ENCODE measurements at places on chromosomes 16 and 17.
A peak's percentile ranks its signal among the peaks of the same experiment; 100 is the strongest.

GRCh38 chr17:74373838-74374606 lies 6.7 kb downstream of the GPR142 start:
- no peak for DNase-seq

- DNase-seq = no peak
Observed at GRCh38 chr17:2386400-2387085, 14.3 kb downstream of the MNT start.

- DNase-seq = no peak
Observed at GRCh38 chr17:5705876-5706576, 121.7 kb upstream of the NLRP1 start.

DNA sequence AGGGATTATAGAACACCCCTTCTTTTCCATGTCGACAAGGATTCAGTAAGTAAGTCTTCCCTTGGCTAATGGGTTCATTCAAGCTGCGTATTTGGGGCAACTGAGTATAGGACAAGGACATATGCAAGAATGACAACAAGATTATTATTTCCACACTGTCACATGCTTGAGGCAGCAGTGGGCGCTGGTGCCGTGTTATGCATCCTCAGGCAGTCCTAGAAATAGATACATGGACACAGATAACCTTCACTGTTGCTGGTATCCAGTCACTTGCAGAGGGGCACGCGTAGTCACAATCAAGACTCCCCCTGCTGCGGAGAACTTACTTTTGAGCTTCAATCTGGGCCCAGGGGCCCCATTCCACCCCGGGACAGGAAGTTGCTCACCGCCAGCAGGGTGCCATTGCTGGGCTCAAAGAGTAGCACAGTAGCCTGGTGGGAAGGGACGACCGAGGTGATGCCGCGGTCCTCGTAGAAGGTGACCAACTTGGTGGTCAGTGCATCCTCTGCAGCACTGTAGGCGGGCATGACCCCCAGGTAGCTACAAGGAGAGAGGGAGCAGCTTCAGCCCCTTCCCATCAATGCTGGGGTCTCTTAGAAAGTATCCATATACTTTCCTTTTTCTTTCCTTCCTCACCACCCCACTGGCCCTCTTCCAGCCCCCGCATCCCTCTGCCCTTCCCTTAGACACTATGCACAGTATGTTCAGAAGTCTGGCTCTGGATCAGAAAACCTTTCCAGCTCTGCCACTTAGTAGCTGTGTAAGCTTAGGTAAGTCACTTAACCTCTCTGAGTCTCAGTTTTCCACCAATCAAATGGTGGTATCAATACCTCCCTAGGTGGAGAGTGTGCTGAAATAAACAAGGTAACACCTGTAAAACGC lies 804 bp downstream of the CRYM start:
- no peak for DNase-seq

DNA sequence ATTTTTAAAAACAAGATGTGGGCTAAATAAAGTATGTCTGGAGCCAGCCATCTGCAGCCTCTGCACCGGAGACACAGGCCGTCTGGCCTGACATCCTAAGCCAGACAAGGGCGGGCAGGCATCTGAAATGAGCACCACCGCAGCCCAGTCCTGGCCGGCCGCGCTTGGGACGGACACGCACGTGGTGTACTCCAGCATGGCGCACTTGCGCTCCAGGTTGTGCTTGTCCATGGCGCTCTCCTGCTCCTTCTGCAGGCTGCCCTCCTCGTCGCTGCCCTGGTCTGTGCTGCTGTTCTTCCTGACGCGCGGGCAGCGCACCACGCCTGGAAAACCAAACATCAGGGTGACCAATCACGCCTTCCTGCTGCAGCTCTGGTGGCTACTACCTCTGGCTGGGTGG lies 60.3 kb downstream of the GTF3C1 start:
- no peak for DNase-seq

GRCh38 chr16:6558126-6558525 lies 774.5 kb upstream of the RBFOX1 start:
- DNase-seq = no peak

DNA sequence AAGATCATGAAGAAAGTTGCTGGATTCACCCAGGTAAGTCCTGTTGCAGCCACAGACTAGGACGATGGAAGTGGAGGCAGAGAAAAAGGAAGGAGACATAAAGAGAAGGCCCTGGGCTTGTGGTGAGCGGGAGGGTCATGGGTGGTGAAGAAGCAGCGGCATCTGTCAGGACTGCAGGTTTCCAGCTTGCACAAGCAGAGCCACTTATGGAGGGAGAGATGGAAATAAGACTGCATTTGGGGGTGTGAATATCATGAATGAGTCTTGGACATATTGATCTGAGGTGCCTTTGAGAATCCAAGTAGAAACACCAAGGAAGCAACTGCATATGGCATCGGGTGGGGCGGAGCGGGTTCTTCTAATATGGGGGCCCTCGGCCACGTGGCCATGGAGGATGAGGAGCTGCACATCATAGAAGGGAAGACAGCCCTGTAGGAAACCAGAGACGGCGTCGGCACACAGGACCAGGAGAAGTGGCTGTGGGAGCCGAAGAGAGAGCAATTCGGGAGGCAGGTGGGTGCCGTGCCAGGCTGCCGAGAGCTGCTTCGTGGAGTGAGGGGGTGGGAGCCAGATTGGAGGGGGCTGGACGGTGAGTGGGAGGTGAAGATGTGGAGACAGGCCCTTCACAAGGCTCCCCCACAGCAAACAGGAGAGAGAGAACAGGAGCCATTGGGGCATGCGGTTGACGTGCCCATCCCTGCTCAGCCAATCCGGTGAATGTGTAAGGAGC lies 243.5 kb downstream of the GSG1L start:
- no peak for DNase-seq

GRCh38 chr17:32901743-32902142 lies 24.8 kb upstream of the MYO1D start:
- no peak for DNase-seq

GRCh38 chr17:81034168-81034777 lies 678 bp upstream of the BAIAP2 start:
- no peak for DNase-seq

- DNase-seq = no peak
Observed at GRCh38 chr17:27323538-27324215, 29.8 kb downstream of the WSB1 start.

- DNase-seq = no peak
Observed at GRCh38 chr16:82010649-82011048, 621 bp downstream of the SDR42E1 start.

- no peak for DNase-seq
Observed at GRCh38 chr16:66578651-66579531, at the start of gene CMTM2. Gene CMTM2 (plus strand): TSS chr16:66579463. CDS start chr16:66579608, 145 bp downstream.

DNA sequence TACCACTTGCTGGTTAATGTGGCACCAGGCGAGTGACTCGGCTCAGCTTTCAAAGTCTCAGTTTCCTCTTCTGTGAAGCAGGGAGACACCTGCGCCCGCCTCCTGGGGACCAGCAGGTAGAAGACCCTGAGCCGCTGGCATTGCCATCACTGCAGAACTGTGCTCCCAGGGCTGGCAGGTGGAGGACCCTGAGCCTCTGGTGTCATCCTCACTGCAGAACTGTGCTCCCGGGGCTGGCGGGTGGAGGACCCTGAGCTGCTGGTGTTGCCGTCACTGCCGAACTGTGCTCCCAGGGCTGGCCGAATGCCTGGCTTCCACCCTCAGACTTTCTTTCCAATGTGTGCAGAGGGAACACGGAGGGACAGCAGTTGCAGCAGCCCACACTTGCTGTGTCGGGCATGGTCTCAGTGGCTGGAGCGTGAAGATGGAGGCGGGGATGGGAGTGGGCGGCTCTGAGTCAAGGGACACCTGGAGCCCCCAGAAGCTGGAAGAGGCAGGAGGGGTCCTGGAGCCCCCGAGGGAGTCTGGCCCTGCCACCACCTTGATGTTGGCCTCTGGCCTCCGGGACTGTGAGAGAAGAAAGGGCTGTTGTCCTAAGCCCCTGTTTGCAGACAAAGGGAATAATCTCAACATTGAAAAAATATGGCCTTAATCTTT lies 75.8 kb upstream of the METTL9 start:
- no peak for DNase-seq

DNA sequence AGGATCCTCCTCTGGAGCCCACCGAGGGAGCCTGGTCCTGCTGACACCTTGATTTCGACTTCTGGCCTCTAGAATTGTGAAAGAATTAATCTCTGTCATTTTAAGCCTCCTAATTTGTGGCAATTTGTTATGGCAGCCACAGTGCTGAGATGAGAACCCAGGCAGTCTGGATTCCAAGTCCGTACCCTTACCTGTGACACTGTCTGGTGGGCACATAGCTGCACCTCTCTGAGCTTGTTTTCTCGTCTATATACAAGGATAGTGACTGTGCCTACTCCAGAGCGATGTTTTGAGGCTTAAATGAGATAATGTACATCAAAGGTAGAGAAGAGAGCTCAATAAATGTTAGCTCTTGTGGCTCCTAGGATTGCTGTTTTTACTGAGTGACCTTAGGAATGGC lies 128.4 kb upstream of the MPHOSPH6 start:
- DNase-seq = no peak

GRCh38 chr17:73481676-73482075 lies 162.6 kb downstream of the SDK2 start:
- DNase-seq = no peak

- DNase-seq = no peak
Observed at GRCh38 chr17:45940293-45940692, 45.9 kb downstream of the MAPT start.

DNA sequence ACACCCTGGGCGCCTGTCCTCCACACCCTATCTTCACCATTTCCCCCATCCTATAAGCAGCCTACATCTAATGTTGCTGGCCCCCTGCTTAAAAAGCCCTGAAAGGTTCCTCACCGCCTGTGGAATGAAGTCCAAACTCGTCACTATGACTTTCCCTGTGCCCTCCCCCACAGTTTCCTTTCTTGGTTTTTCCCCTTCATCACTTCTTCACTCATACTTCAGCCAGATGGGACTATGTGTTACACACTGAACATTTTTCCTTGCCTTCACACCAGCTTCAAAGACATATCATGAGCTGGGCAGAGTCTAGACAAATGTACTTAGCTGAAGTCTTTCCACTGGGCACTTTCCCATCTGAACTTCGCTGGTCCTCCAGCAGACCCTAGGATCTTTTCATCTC lies 1.5 kb upstream of the MARCHF10 start:
- DNase-seq = no peak

- no peak for DNase-seq
Observed at GRCh38 chr17:72287586-72287985, 166.8 kb downstream of the SOX9 start.

DNA sequence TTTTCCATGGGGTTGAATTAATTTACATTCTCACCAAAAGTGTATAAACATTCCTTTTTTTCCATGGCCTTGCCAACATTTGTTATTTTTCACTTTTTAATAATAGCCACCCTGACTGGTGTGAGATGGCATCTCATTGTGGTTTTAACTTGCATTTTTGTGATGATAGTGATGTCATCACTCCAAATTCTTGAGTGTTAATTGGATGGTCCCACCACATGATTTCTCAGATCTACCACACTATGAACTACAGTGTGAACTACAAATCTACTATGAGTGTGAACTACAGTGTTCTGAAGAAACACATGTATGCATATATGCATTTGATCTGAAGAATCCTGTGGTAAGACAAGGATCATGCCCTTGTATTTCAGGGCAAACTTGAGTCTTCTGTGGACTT lies 340.1 kb downstream of the ABCC12 start:
- no peak for DNase-seq

- no peak for DNase-seq
Observed at GRCh38 chr16:67248401-67249177, at the start of gene SLC9A5. Gene SLC9A5 (plus strand): TSS chr16:67248979. CDS start chr16:67249015, 36 bp downstream.

GRCh38 chr17:54754560-54754959 lies 146.1 kb upstream of the TOM1L1 start:
- DNase-seq = no peak

- no peak for DNase-seq
Observed at GRCh38 chr16:85628265-85628556, 15.1 kb downstream of the GSE1 start.

DNA sequence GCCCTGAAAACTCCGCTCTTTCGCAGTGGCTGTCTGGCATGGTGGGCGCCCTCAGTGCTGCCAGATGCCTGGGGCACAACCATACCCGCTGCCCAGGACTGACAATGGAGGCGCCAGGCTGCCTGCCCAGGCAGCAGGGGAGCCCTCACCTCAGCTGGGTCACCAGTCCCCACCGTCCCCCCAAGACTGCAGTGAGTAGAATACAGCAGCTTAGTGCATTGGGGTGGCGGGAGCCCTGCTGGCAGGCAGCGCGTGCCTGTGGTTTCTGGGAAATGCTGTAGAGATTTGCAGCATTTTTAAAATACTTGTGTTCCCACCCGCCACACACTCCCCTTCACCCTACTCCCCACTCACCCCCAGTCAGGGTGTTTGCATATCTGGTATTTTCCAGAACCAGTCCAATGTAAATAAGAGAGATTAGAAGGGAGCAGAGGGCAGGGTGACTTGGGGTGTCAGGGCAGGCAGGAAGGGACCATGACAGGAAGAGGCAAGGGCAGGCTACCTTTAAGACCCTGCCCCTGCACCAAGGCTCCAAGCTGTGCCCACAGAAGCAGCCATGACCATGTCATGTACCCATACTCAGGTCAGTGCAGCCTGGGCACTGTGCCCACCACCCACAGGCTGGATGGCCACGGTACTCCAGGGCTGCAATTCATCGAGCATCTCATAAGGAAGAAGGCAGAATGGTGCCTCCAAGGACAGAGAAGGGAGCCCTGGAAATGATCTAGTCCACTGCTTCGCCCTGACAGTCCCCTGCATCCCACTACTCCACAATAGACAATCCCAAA lies 21.5 kb downstream of the MYO18A start:
- DNase-seq = no peak

GRCh38 chr17:80169784-80170500 lies at the start of gene CARD14:
Gene CARD14 (plus strand): TSS chr17:80170030. CDS start chr17:80181439, 11,409 bp downstream.
- DNase-seq = peak; percentile 70

- DNase-seq = no peak
Observed at GRCh38 chr17:29617481-29618271, 5.0 kb downstream of the CORO6 start.

- DNase-seq = no peak
Observed at GRCh38 chr17:391850-392249, 39.2 kb upstream of the RPH3AL start.

DNA sequence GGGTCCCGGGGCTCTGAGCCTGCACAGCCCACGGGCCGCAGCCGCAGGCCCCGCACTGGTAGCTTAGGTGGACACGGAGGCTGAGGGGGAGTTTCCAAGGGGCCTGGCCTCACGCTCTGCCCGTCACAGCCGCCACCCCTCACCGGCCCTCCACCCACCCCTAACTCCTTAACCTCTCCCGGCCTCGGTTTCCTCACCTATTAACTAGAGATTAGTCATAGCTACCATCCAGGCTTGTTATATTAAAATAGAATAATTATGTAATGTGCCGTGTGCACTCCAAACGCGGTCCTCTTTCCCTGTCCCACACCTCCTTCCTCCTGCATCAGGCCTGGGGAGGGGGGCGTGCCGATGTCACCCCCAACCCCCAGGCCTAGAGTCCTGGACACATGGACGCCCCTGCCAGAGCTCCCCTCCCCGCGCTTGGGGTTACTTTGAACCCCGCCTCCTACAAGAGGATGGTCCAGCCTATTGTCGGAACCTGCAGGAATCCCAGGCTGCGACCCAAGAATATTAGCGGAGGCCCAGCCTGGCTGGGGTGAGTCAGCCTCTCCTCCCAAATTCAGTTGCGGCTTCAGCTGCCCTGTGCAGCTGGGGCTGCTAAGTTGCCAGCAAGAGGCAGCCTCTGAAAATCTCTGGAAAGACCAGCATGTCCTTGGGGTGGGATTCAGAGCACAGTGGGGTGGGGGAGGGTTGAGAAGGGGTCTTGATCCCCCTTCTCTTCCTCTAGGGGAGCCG lies 17.3 kb downstream of the SOCS3 start:
- no peak for DNase-seq

- no peak for DNase-seq
Observed at GRCh38 chr17:81735264-81736102, 23.4 kb downstream of the SLC25A10 start.

Data from epithelial cell of prostate (primary cell).